Mucosa of descending colon (tissue), 3 donors: ENCODE measurements at places on chromosomes 11 and 22. TPM values are rescaled to one million over a fixed set of nuclear protein-coding genes. Genes with fewer than 3 reads are reported as not detected.
A peak's percentile ranks its signal among the peaks of the same experiment; 100 is the strongest.

DNA sequence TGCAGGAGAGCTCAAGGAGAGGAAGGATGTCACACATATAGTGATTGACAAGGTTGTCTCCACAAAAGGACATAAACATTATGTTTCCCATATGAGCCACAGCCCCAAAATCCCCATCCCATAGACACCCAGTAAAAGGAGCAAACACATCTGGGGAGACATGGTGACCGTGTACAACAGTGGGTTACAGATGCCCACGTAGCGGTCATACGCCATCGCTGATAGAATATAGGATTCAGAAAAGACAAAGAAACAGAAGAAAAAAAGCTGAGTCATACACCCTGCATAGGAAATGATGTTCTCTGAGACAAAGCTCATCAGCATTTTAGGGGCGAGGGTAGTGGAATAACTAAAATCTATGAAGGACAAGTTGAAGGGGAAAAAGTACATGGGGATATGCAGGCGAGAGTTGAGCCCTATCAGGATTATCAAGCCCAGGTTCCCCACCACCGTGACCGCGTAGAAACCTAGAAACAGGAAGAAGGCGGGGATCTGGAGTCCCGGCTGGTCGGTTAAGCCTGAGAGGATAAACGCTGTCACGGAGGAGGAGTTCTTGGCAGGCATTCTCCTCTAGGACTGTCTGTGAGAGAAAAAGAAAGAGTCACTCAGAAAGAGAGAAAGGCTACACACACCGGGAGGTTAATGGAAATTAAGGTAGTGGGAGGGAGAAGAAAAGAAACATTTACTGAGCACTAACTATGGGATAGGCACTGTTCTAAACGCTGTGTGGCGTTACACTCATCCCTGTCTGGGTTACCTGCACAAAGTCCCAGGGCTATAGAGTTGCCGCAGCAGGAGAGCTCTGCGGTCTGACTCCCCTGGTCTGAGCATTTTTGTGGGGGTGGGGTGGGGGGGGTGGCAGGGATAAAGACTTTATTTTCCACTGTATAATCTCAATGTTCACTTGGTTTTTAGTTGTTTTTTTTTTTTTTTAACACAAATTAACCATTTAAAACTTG is 36.1 kb upstream of the OR8B8 start:
- peak; percentile 12 for DNase-seq

- no peak for DNase-seq
Measured at GRCh38 chr11:134261626-134262488, 8.5 kb downstream of the ACAD8 start.

Gene CATSPERZ
- not detected for total RNA-seq

Gene OR52I2
- not detected for total RNA-seq

DNA sequence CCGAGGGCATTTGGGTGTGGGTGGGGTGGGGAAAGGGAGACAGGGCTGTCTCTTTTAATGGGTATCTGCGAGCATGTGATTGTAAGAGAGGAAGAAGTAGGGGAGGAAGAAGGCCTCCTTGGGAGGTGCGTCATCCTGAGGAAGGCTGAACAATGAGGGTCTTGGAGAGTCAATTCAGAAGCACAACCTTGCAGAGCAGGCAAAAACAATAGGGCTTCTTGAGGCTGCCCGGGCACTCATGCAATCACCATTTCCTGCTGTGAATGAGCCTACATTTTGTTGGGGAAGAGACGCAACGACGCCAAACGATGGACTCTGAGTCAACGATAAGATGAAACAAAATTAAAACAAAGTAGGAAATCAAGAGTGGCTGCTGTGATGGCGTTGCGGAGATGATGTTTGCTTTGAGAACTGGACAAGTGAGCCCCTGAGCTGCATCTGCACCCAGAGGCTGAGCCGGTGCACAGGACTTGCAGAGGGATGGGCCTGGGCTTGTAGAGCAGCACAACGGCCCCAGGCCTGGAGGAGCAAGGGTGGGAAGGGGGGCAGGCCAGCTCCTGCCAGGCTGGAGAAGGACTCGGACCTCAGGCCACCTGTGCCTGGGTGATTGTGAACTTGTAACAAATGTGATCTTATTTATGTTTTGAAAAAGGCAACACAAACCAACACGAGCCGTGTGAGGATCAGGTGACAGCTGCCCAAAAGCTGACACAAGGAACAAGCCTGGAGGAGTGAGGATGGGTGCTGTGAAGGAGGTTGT is 92.3 kb upstream of the B3GAT1 start:
- DNase-seq = no peak

GRCh38 chr22:24002851-24003250 is 2.4 kb downstream of the GSTT4 start:
- no peak for DNase-seq

GRCh38 chr11:25065746-25066145 is 568.9 kb downstream of the LUZP2 start:
- DNase-seq = no peak

GRCh38 chr11:9787260-9787659 is 123.4 kb downstream of the SWAP70 start:
- DNase-seq = no peak

Gene NTM
- total RNA-seq = 0.64 TPM

DNA sequence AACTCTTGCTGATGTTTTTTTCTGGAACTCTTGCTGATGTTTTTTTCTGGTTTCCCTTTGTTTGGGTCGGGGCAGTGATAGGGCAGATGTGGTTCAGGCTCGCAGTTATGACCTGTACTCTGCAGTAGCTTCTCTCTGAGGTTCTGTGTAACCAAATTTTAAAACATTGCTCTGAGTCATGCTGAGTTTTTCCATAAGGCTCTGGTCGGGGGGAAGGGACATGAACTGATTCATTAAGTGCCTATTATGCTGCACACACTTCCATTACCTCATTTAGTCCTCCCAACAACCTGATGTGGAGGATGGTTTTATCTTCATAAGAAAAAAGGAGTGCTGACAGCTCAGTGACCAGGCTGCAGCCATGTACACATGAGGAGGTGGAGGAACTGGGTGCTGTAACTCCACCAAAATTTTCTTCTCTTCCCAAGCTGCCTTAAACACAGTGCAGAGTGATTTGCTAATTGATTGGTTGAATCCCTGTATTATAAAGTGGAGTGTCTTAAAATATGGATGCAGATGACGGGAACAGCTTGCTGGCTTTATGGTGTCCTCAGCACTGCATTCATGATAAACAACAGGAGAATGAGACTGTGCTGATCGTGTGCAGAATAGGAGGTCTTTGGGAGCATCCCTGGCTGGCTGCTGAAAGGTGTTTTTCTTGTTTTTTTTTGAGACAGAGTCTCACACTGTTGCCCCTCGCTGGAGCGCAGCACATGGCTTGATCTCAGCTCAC is 19.1 kb downstream of the TNRC6B start:
- DNase-seq = no peak

Gene TRPM5
- 2.5 TPM for total RNA-seq

DNA sequence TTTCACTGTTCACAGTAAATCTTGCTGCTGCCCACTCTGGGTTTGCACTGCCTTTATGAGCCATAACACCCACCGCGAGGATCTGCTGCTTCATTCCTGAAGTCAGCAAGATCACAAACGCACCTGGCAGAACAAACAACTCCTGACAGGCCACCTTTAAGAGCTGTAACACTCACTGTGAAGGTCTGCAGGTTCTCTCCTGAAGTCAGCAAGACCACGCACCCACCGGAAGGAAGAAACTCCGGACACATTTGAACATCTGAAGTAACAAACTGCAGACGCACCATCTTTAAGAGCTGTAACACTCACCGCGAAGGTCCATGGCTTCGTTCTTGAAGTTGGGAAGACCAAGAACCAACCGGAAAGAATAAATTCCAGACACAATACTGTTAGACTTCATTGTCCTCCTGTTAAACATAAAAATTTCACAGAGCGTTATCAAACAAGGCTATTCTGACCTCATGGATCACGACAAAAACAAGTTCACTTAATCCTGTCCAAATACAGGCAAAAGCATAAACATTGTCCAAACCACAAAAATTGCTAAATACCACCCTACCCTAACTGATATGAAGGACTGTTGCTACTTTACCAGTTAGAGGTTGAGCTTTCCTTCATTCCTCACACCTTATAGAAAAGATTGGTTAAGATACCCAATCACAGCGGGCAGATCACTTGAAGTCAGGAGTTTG is 3.0 kb upstream of the CCDC117 start:
- no peak for DNase-seq

Gene SUSD2
- 3.3 TPM for total RNA-seq

- DNase-seq = peak; percentile 90
Measured at GRCh38 chr11:77073328-77074001, 6.7 kb downstream of the CAPN5 start.

Gene OR52N4
- total RNA-seq = not detected

- no peak for DNase-seq
Measured at GRCh38 chr11:95414217-95414616, 183.2 kb upstream of the SESN3 start.

Gene PTGDR2
- total RNA-seq = 2.6 TPM

DNA sequence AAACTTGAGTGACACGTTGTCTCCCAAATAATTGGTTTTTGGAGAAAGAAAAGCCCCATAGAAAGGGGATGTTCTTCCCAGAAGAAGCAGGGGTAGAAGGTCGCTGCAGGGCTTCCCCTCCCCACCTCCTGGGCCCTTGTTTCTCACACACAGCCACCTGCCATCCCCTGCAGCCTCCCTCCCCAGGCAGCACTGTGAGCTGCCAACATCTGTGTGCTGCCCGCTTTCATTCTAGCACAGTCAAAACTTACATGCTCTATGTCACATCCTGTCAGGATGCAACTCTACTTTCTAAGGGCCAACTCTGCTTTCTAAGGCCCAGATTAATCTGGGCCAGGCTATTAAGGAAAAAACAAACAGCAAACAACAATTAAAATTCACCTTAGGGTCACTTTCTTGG is 309.4 kb upstream of the ZC3H12C start:
- no peak for DNase-seq

GRCh38 chr11:69008737-69009440 is 4.2 kb downstream of the MRGPRF start:
- peak; percentile 76 for DNase-seq

GRCh38 chr22:36771356-36772063 is 4.4 kb downstream of the IFT27 start:
- no peak for DNase-seq

- no peak for DNase-seq
Measured at GRCh38 chr22:35202376-35202775, 54.9 kb upstream of the HMGXB4 start.

- DNase-seq = peak; percentile 40
Measured at GRCh38 chr22:33920197-33920540, at the start of gene LARGE1. TSS of gene LARGE1 (minus strand) at chr22:33920476.

DNA sequence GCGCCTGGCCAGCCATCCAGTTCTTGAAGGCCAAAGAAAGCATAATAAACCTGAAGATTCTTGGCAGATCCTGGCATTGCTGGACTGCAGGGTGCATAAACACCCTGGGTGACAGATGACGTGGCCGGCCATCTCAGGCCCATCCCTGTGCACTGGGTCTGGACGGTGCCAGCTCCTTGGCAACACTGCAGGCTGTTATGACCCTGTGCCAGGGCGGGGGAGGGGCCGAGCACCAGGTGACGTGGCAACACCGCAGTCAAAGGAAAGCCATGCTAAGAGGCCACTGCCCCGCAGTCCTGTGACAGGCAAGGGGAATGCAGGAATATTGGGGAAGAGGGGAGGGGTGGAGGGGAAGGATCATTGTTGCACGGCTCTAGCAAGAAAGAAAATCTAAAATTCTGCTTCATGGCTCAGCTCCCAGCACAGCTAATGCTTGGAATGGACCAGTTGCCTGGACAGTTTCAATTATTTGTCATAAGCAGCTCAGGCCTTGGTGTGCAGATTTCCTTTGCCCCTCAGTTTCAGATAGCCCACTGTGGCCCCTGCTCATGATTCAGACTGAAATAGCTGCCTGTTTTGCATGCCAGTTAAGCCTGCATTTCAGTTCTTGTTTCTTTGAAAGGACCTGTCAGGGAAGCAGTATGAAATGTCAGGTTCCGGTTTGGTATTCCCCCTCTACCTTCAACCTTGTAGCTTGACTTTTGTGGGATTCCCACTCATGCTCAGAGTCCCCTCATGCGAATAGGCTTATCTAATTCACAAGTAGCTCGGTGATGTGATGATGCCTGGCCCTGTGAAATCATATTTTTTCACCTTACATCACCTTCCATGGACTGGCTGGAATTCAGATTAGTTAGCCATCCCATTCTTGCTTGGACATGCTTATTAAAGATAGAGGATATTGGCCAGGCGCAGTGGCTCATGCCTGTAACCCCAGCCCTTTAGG is 29.7 kb upstream of the DDX6 start:
- DNase-seq = peak; percentile 92

DNA sequence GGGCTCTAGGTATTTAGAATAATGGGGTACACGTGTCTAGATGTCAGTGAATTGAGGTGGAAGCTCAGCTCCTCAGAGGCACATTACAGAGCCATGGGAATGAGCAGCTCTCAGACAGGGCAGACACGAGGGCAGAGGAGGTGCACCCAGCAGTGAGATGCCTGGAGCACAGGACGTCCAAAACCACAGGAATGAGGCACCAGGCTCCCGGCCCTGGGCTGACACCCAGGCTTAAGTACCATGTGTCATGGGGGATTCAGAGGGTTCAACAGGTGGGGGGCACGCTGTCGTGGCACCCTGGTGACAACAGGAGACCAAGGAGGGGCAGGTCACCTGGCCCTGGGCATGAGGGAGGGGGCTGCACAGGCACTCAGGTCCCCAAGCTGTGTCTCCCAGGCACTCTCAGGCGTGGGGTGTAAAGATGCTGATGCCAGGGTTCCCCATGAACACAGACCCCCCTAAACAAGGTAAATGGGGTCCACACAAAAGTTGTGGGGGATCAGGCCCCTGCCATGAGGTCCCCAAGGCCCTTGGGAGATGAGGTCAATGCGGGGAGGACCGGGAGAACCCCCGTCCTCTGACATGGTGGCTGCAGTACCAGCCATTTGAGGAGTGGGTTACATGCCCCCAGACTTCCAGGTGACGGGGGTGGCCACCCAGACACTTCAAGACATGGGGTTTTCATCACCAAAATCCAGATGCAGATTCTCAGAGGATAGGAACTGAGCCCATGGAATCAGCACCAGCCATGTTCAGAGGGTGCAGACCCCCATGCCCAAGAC is 5.6 kb upstream of the SYT8 start:
- no peak for DNase-seq

GRCh38 chr11:130087294-130087926 is 17.7 kb downstream of the APLP2 start:
- DNase-seq = no peak

GRCh38 chr11:12331239-12331874 is 46.0 kb upstream of the PARVA start:
- peak; percentile 84 for DNase-seq

Gene KCNK7
- total RNA-seq = 1.7 TPM

DNA sequence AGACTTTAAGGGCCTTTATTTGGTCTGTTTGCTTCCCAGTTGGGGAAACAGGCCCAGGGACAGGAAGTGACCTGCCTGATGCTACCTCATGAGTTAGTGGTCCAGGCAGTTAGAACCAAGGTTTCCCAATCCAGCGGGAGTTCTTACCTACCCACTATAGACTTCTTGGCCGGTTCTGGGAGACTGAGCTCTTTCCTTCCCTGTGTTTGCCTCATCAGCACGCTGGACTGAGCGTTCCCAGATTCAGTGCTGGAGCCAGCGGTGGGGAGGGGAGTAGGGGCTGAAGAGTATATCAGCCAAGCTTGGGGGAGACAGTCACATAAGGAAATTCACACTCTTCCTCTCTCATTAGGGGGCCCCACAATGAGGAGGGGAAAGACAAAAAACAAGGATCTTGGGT is 27.1 kb downstream of the TIMP3 start:
- no peak for DNase-seq
